ENCODE measurements at places on chromosomes 5 and 9.

DNA sequence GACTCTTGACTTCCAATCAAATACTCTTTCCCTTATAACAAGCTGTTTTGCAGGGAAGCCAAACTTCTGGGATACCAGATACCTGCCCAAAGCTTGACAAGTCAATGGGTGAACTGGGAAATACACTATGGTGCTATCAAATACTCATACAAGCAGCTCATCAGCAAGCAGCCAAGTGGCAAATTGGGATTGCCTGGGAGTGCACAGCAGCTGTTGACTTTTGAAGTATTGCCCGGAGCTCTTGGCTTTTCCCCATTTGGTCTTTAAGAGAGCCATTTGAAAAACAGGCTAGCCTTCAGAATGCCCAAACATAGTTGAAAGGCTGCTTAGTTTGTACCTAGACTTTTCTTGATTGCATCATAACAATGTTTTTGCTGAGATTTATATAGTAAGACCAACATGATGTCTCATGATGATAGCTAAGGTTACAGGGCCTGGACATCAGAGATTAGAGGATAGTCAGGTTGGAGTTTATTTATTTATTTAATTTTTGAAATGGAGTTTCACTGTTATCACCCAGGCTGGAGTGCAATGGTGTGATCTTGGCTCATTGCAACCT lies 210.1 kb upstream of the ZNF608 start:
- DNase-seq: no peak

DNA sequence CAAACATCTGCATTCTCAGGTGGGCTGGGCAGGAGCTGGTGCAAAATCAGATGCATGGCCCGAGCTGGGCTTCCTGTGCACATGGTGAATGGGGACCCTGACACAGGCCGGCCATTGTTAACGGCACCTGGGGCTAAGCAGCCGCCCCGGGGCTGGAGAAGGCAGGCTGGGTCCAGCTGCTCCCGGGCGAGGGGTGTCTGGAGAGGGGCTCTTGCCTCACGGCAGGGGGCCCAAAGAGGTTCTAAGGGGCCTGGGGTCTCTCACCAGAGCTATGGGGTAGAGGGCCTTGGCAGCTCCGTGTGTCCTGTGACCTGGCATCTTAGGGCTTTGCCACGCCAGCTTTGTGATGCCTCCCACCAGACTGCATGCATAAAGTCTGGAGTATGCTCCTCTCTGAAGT lies 5.1 kb upstream of the QSOX2 start:
- no peak for DNase-seq

- no peak for DNase-seq
Observed at GRCh38 chr9:112046181-112046580, 128.9 kb downstream of the SUSD1 start.

DNA sequence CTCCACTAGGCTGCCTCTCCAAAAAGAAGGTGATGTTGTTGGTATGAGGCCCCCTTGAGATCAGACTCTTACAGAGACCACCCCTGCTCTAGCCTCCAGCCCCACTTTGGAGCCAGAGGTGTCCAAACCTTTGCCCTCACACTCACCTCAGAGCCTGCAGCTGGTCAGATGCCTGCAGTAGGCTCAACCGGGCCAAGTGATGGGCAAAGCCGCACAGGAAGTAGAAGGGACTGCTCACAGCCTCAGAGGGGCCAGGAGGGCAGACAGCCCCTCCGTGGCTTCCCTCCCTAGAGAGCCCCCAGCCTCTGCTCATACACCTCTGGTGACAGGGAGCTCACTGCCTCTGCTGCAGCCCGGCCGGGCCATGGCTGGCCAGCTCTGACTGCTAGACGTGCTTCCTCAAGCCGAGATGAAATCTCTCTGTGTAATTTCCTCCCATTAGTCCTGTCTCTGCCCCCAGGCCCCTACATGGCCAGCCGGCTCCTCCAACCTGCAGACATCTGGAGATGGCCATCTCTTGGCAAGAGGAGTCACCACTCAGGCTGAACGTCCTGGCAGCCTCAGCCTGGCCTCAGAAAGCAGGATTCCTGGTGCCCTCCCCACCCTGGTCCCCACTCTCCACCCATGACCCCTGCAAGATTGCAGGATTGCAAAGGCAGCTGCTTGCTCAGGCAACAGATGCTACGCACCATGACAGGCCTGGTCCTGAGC lies 7.3 kb upstream of the TCF7 start:
- no peak for DNase-seq

DNA sequence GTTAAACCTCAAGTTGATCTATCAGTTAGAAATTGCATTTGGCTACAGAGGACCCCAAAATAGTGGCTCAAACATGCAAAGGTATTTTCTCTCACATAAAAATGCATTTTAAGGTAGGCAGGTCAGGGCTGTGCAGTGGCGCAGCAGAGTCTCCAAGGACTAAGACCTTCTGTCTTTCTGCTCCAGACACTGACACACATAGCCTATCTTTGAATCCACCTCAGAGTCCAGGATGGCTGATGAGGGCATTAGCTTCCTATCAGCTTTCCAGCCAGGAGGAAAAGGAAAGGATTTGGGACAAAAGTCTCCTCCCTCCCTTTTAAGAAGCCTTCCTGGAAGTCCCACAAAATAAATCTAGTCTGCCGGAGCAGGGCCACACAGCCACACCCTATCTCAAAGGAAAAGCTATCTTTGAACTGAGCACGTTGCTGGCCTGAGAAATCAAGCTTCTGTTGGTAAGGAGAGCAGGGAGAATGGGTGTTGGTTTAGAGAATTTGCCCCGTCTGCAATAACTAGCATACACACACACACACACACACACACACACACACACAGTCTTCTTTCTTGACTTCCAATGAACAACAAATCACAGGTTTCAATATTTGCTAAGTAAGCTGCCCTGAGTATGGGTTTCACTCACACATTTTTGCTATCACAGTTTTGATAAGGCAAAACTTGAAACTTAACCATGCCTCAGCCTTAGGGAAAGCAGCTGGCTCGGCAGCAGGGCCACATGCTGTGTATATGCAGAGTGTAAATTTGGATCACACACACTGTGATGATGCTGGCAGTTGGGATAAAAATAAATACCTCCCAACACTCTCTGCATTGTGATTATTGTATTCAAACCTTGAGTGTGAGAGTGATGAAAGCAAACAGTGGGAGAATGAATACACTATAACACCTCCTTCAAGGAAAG lies 116.6 kb upstream of the MAP3K1 start:
- DNase-seq: no peak

DNA sequence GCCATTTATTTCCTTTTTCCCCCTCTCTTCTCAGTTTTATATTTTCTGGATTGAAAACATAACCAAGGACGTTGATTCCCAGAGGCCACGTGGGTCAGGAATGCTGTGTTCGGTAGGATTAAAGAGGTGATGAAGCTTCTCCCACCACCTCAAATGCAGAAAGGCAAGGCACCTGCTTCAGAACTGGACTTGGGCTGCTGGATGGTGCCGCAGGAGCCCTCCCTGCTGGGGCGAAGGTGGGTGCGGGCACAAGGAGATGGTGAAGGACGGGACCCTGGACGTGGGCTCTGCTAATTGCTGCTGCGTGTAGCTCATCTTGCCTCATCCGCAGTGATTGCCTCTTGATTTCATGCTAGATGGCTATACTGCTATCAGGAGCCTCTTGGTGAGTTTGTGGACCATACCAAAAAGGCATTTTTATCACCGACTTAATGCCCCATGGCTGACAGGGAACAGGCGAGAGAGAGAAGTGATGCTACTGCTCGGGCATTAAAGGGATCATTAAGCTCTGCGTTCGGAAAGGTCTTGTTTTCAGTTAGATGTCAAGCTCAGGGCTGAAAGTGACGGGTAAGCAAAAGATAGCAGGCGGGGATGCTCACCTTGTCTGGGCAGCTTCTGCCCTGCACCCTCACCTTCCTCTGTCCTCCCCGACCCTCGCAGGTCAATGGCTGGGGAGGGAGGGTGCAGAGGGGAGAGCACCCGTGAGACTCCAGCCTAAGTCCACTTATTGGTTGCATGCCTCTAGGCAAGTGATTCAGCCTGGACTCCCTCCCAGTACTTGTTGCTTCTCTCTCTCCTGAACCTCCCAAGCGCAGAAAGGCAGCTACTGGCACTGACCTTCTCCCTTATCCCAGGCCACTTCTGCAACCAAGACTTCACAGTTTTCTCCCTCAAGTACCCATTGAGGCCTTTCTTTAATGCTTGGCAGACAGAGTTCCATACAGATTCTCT lies 71.6 kb upstream of the FSTL4 start:
- no peak for DNase-seq

GRCh38 chr9:136697821-136698526 lies 10.7 kb upstream of the AGPAT2 start:
- DNase-seq: peak; percentile 81
